ENCODE measurements at places on chromosomes 16 and 17. TPM values are rescaled to one million over a fixed set of nuclear protein-coding genes. Genes with fewer than 3 reads are reported as not detected.
A peak's percentile ranks its signal among the peaks of the same experiment; 100 is the strongest.

The NPIPA2 gene
- 0.24 TPM for total RNA-seq

DNA sequence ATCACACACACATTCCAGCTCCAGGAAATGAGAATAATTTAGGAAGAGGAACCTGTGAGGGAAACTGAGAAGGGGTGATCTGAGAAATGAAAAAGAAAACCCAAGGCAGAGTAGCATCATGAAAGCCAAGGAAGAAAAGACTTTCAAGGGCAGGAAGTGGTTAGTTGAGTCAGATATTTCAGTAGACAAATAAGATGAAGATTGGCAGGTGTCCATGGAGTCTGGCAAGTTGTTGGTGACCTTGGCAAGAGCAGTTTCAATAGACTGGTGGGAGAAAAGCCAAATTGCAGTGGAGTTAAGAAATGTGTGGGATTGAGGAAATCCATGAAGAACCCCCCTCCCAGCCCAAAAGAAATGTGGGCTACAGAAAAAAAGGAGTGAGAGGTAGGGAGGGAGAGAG, 10.7 kb downstream of the GNAO1 start:
- peak; percentile 54 for DNase-seq

GRCh38 chr17:17577373-17577772, 14.1 kb downstream of the PEMT start:
- DNase-seq: no peak

The CES5A gene
- total RNA-seq: not detected

The C16orf54 gene
- 0.11 TPM for total RNA-seq

GRCh38 chr16:87196661-87197060, 120.5 kb downstream of the C16orf95 start:
- no peak for DNase-seq

The TP53I13 gene
- total RNA-seq: 44.8 TPM

DNA sequence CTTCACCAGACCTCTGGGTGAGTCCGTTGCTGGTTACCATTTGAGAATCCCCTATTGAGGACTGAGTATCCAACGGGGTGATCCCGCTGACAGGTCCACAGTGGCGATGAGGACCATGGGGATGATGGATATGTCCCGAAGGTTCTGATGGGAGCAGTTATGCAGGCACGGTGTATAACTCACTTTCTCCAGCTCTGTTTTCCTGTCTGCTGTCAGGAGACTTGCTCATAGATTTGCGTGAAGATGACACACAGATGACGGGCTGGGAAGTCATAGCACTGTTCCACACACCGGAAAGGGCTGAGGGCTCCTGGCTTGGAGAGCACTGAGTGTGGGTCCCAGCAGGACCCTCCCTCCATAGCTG, 22.2 kb upstream of the ADCY7 start:
- no peak for DNase-seq

DNA sequence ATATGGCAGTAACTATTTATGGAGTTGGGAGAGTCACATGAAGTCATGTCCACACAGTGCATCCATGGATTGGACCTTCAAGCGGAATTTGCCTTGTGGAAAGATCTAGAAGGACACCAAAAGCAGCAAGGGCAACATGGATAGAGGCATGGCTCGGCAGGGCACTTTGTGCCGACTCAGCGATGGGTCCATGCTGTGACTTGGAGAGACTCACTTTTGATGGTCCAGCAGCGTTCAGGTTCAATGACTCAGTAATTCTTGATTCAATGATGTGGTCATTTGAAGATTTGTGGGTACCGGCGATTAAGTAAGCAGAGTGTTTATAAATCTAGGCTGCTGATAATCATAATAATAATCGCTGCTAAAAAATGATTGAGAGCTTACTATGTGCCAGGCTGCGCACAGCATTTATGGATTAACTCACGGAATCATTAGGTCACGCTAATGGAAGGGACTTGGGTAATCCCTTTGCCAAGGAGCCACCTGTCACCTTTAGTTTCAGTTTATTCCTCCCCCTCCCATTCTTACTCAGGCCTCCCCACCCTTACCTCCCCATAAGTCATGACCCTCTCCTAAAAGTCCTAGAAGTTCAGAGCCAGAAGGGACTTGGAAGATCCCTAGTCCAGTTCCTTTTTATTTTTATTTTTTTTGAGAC, 127.5 kb upstream of the CRHR1 start:
- no peak for DNase-seq

The ABCC11 gene
- total RNA-seq: not detected

GRCh38 chr17:68611353-68612208, 10.4 kb upstream of the FAM20A start:
- no peak for DNase-seq

- no peak for DNase-seq
These were observed 9.8 kb downstream of the SLC4A1 start for GRCh38 chr17:44257815-44258760.

DNA sequence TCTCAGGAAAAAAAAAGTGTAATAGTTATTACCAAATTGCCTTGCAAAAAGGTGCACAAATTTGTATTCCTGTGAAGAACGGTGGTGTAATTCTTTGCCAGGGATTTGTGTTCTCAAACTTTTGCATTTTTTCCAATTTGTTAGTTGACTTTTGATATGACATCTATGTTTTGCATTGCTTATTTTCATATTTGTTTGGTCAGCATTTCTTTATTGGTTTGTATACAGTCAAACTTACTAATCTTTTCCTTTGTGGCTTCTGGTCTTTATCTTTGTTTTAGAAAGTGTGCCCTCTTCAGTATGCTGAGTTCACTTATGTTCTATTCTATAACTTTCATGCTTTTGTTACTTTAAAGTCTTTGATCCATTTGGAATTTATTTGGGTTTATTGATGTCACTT, 226.2 kb upstream of the ZFHX3 start:
- no peak for DNase-seq

The NOMO2 gene
- 77.5 TPM for total RNA-seq

DNA sequence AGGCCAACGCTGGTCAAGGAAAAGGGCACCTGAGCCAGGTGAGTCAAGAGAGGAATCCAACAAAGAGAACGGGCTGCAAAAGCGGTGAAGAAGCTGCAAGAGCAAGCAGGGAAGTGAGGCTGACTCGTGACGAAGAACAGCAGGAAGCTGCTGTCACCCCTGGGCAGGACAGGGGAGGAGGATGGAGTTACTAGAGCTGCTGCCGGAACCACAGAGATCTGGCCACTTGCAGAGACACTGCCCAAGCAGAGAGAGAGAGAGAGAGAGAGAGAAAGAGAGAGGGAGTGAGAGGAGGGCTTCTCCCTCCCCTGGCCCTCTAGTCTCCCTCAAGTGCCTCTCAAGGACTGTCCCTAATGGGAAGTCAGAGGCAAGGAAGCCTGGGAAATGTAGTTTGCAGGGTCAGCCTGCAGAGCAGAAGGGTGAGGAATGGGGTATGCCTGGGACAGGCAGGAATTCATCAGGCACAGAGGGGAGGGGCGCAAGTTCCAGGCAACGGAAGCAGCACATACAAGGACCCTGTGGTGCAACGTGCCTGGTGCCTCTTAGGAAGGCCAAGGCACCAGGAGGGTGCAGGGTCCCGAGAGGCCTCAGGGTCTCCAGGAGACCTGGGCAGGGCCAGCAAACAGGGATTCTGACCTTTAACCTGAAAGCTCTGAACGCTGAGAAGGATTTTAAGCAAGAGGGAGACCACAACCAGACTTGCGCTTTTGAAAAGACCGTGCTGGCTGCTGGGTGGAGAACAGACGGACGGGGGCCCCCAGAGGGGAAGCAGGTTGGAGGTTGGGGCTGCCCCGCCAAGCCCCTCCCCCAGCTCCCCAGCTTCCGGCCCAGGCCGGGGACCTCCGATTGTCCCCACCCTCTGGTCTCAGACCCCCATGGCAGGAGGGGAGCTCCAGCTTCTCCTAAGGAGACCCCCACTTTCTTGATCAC, 45.8 kb upstream of the CIBAR2 start:
- DNase-seq: no peak

DNA sequence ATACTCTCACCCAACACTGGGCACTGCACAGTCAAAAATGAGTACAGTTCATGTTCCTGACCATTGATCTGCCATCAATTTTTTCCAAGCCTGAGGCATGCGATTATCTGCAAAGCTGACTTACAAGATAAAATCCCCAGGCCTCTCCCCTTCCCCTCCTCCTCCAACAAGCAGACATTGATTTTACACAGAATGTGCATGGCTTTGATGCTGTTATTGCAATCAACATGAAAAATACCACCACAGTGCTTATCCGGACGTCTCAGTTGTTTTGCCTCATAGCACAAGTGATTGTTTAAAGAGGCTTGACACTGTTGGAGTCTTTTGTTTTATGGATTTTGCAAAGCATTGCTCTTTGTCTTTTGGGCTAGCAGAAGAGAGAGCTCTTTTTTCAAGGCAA, 163.8 kb downstream of the TOX3 start:
- no peak for DNase-seq

- peak; percentile 39 for DNase-seq
These were observed 787 bp downstream of the CDH11 start for GRCh38 chr16:65120831-65121721.

DNA sequence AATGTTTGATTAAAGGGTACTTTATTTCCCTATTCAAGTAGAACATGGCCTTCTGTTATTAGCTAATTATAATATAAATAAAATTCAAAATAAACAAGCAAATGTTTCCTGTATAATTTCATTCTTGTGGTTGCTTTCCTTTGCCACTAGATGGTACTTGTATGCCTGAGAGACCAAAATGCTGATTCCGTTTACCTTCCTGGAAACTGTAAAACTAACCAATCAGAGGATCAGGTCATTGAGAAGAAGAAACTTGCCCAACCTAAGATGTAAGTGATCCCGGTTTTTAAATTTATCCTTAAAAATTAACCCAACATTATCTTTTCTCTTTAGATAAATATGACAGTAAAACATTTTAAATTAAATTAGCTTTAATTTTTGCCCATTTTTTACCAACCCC, 8.1 kb upstream of the ABCA5 start:
- DNase-seq: no peak

GRCh38 chr17:8821446-8822105, 22.4 kb upstream of the MFSD6L start:
- DNase-seq: no peak

The TUFM gene
- 180 TPM for total RNA-seq

DNA sequence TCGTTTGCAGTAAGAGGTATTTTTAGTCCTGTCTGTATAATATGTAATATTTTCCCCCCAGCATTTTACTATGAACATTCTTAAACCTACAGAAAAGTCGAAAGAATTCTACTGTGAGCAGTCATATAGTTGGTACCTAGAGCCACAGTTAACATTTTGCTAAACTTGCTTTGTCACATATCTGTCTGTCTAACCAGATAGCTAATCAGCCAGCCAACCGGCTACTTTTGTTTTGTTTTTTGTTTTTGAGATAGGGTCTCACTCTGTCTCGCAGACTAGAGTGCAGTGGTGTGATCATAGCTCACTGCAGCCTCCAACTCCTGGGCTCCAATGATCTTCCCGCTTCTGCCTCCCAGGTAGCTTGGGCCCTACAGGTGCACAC, 73.3 kb downstream of the ABCC1 start:
- no peak for DNase-seq

- DNase-seq: no peak
These were observed 10.0 kb downstream of the CMC2 start for GRCh38 chr16:80996688-80997138.

The ZC3H18 gene
- total RNA-seq: 12.6 TPM

- DNase-seq: no peak
These were observed 23.0 kb downstream of the TMC6 start for GRCh38 chr17:78105551-78105950.

The C17orf50 gene
- not detected for total RNA-seq

DNA sequence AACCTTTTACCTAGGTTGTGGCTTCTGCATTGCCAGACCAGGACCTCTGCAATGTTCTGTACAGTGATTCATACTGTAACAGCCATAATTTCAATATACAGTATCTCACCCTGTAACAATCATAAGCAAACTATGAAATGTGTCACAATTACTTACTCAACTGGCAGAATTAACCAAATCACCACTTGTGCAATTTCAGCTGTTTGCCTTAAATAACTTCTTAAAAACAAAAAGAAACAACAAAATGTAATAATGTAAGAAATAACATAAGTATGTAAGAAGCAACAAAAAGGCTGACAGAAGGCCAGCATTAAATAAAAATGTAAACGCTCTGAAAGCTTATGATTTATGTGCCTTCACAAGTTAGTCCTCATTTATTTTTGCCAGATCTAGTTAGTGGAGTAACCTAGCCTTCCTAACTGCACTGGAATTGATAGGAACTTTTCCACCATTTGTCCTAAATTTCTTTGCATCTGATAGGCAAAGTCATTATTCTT, 96.9 kb downstream of the SKAP1 start:
- DNase-seq: peak; percentile 4

GRCh38 chr16:69095193-69095592, 10.3 kb upstream of the HAS3 start:
- no peak for DNase-seq

The TK2 gene
- total RNA-seq: 8.5 TPM

The LPO gene
- total RNA-seq: not detected

The ACSF3 gene
- 13.1 TPM for total RNA-seq

The GCGR gene
- total RNA-seq: not detected

The OR2C1 gene
- not detected for total RNA-seq

The PERCC1 gene
- total RNA-seq: not detected
